ENCODE measurements at places on chromosomes 2 and 18.

DNA sequence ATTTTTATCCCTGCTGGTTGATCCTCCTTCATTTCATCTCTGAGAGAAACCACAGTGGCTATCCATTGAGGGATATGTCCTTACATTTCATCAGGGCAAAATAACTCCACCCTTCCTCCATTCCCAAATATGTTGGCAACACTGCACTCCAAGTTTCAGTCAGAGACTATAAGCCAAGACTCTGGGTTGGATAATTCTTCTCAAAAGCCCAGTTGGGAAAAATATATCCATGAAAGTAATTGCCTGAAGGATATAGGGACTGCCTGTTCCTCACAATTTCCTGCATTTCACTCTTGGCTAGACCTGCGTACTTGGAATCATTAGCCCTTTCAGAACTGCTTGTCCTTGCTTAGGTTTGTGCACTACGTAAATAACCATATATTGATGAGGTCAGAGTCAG, 27.9 kb upstream of the EPB41L3 start:
- no peak for DNase-seq

DNA sequence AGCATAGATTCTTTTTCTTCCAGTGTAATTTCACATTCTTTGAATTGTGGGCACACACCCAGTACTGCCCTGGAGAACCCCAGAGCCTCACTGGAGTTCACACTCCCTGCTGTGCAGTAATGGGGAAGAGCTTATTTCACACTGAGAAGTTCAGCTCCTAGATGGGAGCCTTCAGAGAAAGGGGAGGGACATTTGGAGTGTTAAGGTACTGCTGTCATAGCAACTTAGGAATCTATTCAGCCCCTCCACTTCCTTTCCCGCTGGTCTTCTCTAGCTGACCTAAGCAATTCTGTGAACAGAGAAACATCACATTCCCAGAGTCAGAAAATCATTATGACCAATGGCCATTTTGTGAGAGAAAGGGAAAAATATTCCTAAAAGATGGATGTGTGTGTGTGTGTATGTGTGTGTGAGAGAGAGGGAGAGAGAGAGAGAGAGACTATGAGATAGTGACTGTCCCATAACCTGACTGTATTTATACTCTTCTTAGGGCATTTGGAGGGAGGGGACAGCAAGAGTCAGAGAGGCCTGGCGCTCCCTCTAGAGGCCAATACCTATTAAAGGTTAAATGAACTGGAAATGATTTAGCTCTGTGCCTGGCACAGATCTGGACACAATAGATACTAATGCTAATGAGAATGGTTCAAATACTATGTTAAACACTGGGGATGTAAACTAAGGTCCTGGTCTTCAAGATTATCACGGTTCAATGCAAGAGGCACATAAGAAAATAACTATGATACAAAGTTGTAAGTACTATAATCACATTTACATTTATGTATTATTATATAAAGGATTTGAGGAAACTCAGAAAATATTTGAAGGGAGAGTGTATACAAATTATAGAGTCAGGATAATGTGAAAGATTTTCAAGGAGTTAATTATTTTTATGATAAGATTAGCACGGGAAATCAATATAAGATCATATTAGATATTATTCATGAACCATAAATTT, 41.5 kb upstream of the RPE start:
- no peak for DNase-seq

GRCh38 chr2:237041231-237041630, 44.5 kb upstream of the COPS8 start:
- DNase-seq: no peak

- DNase-seq: no peak
Measured at GRCh38 chr2:209322905-209323512, 100.8 kb upstream of the MAP2 start.

DNA sequence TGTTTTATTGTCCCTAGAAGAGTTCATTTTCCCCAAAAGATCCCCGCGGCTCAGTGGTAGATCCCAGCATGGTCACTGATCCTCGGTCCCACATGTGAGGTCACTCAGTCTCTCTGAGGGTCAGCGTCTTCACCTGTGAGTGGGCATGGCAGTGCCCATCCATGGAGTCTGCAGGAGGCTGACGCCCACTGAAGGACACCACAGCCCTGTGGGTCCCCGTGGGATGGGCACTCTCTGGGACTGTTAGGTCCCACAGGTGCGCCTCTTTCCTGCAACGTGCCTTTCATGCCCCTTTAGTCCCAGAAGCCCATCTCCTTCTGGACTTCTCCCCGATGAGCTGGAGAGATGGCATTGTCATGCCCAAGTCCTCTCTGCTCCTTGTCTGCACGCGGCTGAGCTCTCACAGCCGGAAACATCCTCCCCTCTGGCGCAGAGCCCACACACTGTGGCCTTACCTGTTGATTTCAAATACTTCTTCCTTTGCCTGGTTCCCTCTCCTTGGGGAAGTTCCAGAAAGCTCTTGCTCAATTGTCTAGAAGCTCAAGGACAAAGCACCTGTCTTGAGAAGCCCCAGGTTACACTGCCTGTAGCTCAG, 75.9 kb downstream of the PTGR3 start:
- DNase-seq: no peak

- DNase-seq: no peak
Measured at GRCh38 chr18:71433373-71433772, 1110.8 kb downstream of the CBLN2 start.

- no peak for DNase-seq
Measured at GRCh38 chr2:42823744-42824453, 31.5 kb upstream of the HAAO start.

- DNase-seq: no peak
Measured at GRCh38 chr18:61770279-61770678, 122.5 kb downstream of the RNF152 start.

GRCh38 chr2:238172439-238172838, 13.7 kb downstream of the ERFE start:
- DNase-seq: no peak

GRCh38 chr2:60868589-60869273, 12.6 kb upstream of the REL start:
- no peak for DNase-seq

DNA sequence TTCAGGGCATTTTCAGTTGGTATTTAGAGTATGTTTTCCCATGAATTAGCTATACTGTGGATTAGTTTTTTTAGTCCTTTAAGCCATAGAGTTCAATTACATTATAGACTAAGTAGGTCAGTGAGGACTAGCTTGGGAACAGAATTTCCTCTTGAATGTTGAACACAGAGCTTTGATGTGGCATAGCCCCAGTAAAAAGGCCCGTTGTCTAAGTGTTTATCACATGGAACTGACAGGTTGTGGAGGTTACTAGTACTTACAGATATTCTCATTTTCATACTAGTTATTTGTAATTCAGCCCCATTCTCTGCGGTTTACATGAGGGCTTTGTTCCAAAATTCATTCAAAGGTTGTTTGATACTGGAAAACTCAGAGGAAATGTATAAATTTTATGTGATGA, 6.2 kb downstream of the INSIG2 start:
- DNase-seq: no peak

DNA sequence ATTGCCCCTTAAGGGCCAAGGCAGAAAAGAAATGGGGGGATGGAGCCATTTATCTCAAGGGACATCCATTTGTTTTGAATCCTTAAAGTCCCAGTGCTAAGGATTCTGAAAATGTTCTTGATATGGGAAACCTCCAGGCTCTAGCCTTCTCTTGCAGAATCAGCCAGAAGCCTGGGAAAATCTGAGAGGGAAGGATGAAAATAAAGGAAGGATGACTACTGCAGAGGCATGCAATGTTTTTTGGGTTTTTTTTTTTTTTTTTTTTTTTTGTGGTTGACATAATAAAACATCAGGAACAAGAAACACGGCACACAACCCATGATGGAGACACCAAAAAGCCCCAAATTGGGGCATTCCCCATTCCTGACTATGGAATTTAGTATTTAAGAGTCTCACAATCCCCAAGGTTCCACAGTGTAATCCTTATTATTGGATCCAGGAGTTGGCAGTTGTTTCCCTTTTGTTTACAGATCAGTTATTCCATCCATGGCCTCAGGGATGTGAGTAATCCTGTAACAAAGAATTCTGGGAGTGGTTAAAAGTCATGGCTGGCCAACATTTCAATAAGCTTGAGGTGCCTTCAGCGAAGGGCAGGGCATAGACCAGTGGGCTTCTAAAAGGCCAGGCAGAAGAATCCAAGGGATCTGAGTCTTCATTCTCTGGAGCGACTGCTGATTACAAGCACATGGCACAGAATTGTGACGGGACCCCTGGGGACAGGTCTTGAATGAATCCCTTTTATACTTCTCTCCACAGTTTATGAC, 337.5 kb downstream of the GULP1 start:
- DNase-seq: no peak

DNA sequence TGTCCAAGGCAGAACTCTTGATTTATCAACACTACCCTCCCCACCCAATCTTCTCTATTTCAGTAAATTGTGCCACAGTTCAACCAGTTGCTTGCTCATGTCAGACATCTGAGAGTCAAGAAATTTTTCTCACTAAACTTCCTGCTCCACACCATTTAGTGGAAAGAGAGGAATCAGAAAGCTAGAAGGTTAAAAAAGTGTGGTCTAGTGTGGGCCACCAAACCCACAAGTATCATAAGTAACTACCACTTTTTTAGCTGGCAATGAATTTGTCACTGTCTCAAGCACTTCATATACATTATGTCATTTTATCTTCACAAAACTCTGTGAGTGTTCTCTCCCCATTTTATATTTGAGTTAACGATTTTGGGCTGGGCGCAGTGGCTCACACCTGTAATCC, 16.6 kb upstream of the MSTN start:
- no peak for DNase-seq

DNA sequence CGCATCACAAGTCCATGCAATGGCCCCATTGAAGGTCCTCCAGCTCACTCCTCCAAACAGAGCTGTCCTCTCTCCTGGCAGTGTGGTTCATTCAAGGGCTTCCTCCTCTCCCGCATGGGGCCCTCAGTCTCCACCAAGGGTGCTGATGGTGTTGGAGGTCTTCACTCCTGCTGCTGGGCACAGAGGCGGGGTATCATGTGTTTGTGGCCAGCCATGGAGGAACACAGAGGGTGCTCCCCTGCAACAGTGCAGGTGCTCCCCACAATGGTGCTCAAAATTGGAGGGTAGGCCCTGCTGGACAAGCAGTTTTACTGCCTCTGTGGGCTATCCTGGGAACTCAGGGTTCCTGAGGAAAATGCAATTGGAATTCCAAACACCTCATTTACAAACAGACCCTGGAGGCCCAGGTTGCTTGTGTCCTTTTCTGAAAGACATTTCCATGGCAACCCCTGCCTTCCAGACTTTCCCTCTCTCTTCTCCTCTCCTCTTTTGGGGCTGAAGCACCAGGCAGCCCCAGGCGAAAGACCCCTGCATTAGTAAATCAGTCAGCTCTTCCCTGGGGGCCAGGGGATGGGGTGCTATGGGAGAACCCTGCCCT, 256.0 kb downstream of the HAUS1 start:
- DNase-seq: no peak

DNA sequence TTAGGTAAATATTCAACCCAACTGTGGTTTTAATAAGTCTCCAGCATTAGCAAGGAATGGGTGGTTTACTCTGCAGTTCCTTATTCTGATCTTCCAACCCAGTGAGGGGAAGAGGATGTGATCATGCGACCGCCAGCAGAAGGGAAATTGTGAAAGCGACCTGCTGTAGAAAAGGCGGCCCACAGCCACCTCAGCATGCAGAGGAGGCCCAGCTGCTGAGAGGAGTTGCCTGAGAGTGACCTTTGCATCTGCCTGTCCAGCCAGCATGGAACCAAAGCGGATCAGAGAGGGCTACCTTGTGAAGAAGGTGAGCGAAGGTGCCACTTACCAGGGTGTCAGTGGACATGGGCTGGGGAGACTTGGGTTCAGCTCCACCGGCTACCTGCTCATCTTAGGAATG, at the start of gene PLEK:
Gene PLEK, plus strand, starts transcription at position 196 of the 400 bp plus-strand sequence. Its CDS starts 70 bp downstream, at position 266.
- DNase-seq: no peak

DNA sequence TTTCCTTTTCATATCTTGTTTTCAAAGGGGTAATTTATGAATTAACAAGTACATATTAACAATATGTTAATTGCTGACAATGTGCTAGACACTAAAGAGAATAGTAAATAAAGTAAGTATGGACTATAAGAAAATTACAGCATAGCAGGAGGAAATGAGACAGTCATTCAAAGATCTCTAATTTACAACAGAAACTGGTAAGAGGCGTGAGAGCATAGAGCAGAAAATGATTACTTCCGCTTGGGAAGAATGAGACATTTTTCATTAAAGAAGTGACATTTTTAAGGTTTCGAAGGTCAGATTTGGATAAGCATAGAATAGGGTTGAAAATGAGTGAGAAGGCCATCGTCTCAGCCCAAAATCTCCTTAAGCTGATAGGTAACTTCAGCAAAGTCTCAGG, 184.4 kb upstream of the SESTD1 start:
- no peak for DNase-seq

DNA sequence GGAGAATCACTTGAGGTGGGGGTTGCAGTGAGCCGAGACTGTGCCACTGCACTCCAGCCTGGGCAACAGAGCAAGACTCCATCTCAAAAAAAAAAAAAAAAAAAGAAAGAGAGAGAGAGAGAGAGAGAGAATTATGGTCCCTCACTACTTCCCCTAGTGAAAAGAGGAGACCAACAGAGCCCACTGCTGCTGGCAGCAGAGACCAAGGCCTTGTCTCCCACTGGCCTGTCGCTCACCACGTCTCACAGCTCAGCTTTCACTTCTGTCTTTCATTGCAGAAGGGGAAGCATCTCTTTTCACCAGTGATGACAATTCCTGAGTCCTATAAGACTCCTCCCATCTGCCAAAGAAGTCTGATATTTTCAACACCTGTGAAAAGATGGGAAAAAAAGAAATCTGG, 81.3 kb downstream of the CLHC1 start:
- DNase-seq: no peak

- no peak for DNase-seq
Measured at GRCh38 chr2:129483366-129483765, 496.1 kb upstream of the RAB6C start.

DNA sequence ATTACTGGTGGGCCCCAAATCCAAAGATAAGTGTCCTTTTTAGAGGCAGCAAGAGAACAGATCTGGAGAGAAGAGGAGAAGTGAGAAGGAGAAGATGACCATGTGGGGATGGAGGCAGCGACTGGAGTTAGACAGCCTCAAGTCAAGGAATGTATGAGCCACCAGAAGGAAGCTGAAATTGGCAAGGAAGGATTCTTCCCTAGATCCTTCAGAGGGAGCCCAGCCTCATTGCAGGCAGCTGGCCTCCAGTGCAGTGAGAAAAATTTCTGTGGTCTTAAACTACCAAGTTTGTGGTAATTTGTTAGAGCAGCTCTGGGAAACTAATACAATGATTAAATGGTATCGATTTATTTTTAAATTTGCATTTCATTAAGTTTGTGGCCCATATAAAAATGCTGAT, 167.9 kb downstream of the NCKAP5 start:
- DNase-seq: no peak

GRCh38 chr2:152055366-152056108, 43.3 kb downstream of the CACNB4 start:
- no peak for DNase-seq

- no peak for DNase-seq
Measured at GRCh38 chr2:180554330-180554729, 426.1 kb upstream of the UBE2E3 start.

- DNase-seq: no peak
Measured at GRCh38 chr2:152823905-152824304, 105.5 kb downstream of the ARL6IP6 start.
